ENCODE measurements at places on chromosomes 5 and 9.

- DNase-seq = no peak
These were observed 155.1 kb upstream of the WWC1 start for GRCh38 chr5:168136340-168136739.

GRCh38 chr9:119213471-119213870, 155.8 kb downstream of the BRINP1 start:
- DNase-seq = no peak

DNA sequence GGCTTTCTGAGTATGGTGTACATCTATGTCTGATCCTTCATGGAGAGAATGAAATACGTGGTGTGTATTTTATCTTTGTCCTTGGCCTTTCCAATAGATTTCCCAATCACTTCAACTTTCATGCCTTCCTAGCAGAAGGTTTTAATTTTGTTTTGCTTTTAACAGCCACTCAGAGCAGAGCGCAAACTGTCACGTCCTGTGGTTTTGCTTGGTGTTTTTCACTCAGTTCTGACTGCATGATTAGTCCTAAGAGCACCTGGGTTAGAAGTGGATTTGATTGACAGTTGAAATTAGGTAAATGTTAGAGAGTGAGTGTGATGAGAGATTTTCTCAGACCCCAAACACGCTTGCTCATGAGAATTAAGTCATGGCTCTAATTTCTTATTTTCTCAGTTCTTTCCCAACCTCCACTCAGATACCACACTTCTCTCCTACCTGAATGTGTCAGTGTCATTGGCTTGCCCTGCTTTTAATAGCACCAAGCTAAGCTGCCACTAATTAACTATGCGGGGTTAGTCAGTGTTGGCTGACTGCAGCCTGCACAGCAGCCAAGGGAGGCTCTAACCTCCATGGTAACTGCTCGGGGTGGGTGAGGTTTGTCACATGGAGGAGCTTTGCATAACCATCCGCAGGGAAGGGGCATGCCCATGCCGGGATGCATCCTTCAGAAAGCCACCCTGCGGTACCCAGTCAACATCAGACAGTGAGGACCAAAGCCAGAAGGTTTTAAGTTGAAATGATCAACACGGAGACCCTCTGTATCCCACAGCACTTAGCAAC, 173.4 kb downstream of the NR3C1 start:
- no peak for DNase-seq

GRCh38 chr9:92964607-92965060, 17.3 kb downstream of the FGD3 start:
- no peak for DNase-seq

GRCh38 chr9:138006576-138007233, 129.1 kb downstream of the CACNA1B start:
- no peak for DNase-seq

DNA sequence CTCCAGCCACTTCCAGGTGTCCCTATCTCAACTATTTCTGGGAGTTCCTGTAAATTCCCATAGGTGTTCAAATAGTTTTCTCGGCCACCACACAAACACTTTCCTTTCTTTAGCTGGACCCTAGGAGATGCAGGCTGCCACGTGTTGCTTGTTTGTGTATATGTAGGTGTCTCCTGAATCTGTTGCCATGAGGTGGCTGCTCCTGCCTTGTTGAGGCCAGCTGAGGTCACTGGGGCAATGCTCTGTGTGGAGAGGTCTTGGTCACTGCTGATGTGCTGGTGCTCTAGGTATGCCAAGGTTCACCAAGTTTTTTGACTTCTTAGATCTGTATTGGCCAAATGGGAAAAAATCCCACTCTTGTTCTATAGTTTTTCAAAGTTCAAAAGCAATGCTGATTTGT, 132.5 kb upstream of the CHD1 start:
- no peak for DNase-seq

DNA sequence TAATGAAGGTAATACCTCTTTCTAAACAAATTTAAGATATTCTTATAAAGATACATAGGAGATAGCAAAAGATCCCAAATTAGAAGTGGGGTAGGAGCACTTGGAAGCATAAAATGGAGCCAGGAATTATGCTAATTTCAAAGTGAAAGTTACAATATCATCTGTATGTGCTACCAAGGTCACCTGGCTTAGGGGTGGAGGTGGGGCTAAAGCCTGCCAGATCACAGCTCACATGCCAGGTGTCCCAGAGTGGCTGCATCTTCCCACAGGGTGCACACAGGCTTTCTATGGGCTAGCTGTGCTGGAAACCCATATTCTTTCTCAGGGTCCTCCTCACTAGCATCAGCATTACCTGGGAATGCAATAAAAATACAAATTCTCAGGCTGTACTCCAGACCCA, 118.2 kb upstream of the TXNDC8 start:
- no peak for DNase-seq

DNA sequence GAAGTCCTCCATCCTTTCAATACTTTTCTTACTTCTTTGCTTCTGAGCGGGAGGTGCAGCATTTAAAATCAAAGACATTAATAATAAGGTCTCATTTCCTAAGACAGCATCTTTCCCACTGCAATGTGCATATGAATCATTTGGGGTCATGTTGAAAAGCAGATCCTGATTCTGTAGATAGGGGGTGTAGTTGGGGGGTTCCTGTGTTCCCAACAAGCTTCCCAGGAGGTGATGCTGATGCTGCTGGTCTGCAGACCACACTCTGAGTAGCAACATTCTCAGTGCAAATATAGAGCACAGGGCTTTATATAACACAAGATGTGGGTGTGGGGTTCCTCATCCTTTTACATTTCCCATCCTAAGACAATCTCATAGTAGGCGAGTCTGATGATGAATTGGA, 126.5 kb upstream of the PALM2AKAP2 start:
- DNase-seq = no peak

Measured in stimulated activated CD8-positive, alpha-beta memory T cell treated with anti-CD3 and anti-CD28 coated beads, Interleukin-15, amount 100 ng/mL, for 48 hours (primary cell).